ENCODE measurements at places on chromosomes 11 and 22. TPM values are rescaled to one million over a fixed set of nuclear protein-coding genes. Genes with fewer than 3 reads are reported as not detected.

DNA sequence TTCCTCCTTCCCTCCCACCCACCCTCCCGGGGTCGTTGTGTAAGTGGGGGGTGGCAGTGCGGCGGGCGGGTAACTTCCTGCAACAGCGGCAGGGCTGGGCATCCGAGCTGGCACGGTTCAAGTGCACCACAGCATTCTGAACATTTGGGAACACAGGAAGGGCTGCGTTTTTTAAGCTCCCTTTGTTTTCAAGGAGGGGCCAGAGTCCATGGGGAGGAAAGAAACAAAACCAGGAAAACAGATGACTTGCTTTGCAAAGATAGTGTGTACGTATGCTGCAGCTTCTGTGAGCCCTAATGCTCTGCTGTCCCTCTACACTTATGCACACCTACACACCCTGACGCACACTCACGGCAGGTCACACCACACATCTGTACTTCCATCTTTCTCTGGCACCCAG lies 152.5 kb downstream of the FBXO7 start:
- no peaks in the 10 kb centered on the region for H3K27me3 ChIP-seq
- no peak overlapping the region for H3K27ac ChIP-seq
- H3K4me1 ChIP-seq = no peaks in the 10 kb centered on the region
- no peaks in the 10 kb centered on the region for H3K36me3 ChIP-seq

- H3K4me1 ChIP-seq = no peaks in the 10 kb centered on the region
- H3K27me3 ChIP-seq = no peaks in the 10 kb centered on the region
- H3K4me3 ChIP-seq = no peak overlapping the region
- no peak for DNase-seq
Observed at GRCh38 chr11:100851147-100851546, 164.1 kb downstream of the ARHGAP42 start.

DNA sequence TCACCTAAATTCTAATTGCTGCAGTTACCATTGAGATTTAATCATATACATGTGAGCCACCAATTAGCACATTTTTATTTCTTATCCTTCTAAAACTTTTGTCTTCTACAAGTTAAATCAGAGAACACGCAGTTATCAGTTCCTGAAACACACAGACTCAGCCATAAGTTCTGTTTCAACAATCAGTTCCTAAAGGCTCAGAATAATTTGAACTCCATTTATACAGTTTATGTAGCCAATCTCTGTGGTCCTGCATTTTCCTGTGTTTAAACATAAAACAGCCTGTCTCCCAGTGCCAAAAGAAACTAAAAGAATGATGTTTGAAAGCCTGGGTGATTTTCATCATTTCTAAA lies 2.9 kb downstream of the PLAAT3 start:
- H3K4me1 ChIP-seq = no peaks in the 10 kb centered on the region
- no peaks in the 10 kb centered on the region for H3K27me3 ChIP-seq
- H3K27ac ChIP-seq = no peak overlapping the region
- H3K4me3 ChIP-seq = no peak overlapping the region

DNA sequence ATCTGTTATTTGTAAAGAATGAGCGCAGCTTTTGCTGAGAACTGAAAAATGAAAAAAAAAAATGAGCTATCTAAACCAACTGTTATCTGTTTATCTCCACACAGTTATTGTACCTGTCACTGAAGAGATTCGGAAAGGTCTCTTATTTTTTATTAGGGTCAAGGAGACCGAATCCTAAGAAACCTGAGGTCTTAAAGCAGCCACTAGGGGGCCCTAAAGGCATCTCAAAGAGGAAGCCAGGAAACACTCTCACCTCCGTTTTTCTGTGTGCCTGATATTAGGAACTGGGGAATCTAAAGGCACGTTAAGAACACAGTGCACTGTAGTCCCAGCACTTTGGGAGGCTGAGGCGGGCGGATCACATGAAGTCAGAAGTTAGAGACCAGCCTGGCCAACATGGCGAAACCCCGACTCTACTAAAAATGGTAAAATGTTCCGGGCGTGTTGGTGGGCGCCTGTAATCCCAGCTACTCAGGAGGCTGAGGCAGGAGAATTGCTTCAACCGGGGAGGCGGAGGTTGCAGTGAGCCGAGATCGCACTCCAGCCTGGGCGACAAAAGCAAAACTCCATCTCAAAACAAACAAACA lies 3.5 kb upstream of the LARGE1 start:
- no peaks in the 10 kb centered on the region for H3K36me3 ChIP-seq
- H3K4me3 ChIP-seq = no peak overlapping the region
- H3K4me1 ChIP-seq = peaks cover 12% of the 10 kb centered on the region
- H3K27ac ChIP-seq = no peak overlapping the region

GRCh38 chr11:66126808-66127555 lies 56.9 kb downstream of the PACS1 start:
- H3K27me3 ChIP-seq = no peaks in the 10 kb centered on the region
- no peak for DNase-seq
- no peaks in the 10 kb centered on the region for H3K36me3 ChIP-seq

- DNase-seq = no peak
- H3K36me3 ChIP-seq = no peaks in the 10 kb centered on the region
- H3K4me1 ChIP-seq = peaks cover 61% of the 10 kb centered on the region
- no peak overlapping the region for H3K4me3 ChIP-seq
Observed at GRCh38 chr11:64849598-64850356, 5.3 kb upstream of the CDC42BPG start.

Gene CNIH2
- not detected for total RNA-seq

- no peaks in the 10 kb centered on the region for H3K27me3 ChIP-seq
- peak overlapping the region; percentile 70 for H3K4me3 ChIP-seq
- H3K4me1 ChIP-seq = no peaks in the 10 kb centered on the region
- no peaks in the 10 kb centered on the region for H3K36me3 ChIP-seq
- no peak for DNase-seq
- peak overlapping the region; percentile 91 for H3K27ac ChIP-seq
Observed at GRCh38 chr11:112025707-112026106, 499 bp downstream of the DLAT start.

GRCh38 chr22:42167066-42167465 lies 36.5 kb upstream of the CYP2D6 start:
- DNase-seq = no peak
- no peak overlapping the region for H3K4me3 ChIP-seq
- H3K36me3 ChIP-seq = no peaks in the 10 kb centered on the region
- H3K4me1 ChIP-seq = peaks cover 15% of the 10 kb centered on the region

- no peaks in the 10 kb centered on the region for H3K4me1 ChIP-seq
- H3K4me3 ChIP-seq = no peak overlapping the region
- no peaks in the 10 kb centered on the region for H3K27me3 ChIP-seq
- H3K27ac ChIP-seq = no peak overlapping the region
- no peak for DNase-seq
Observed at GRCh38 chr11:33942954-33943353, 51.1 kb upstream of the LMO2 start.

DNA sequence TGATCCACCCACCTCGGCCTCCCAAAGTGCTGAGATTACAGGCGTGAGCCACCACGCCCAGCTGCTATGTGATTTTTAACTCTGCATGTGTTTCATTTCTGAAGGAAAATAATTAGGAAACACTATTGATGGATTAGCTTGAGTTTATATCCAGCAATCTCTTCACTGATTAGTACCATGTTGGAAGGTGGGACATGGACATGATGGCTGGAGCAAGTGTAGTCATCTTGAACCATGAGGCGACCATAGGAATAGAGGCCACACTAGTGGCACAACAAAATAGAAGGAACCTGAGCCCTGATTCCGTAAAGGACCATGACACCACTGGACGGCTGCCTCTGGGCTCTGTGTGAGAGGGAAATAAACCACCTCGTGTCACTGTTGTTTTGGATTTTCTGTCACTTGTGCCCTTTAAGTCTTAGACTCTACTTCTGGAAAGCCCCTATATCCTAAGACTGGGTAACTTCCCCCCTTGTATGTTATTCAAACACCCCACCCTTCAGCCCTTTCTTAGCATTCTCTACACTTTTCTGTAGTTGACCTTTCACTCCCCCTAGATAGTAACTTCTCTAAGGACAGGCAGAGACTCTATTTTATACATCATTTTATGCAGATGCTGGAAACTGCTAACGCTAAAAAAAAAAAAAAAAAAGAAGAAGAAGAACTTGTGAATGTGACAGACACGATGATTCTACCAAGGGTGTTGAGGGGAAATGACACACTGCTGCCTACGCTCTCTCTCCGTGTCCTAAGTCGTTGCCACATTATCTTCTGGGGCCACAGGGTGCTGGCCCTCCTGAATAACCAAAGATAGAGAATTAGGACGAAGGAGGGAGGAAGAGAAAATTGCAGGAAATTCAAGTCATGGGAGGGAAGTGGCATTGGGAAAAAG lies 2.7 kb upstream of the VPS37C start:
- no peak overlapping the region for H3K27ac ChIP-seq
- peak; percentile 50 for DNase-seq
- no peaks in the 10 kb centered on the region for H3K27me3 ChIP-seq
- H3K4me3 ChIP-seq = no peak overlapping the region
- H3K36me3 ChIP-seq = no peaks in the 10 kb centered on the region
- H3K4me1 ChIP-seq = no peaks in the 10 kb centered on the region

Gene FLRT1
- not detected for total RNA-seq

- no peak overlapping the region for H3K27ac ChIP-seq
- H3K36me3 ChIP-seq = no peaks in the 10 kb centered on the region
- H3K4me3 ChIP-seq = no peak overlapping the region
- H3K27me3 ChIP-seq = no peaks in the 10 kb centered on the region
Observed at GRCh38 chr22:23008896-23009295, 61.4 kb upstream of the GNAZ start.

DNA sequence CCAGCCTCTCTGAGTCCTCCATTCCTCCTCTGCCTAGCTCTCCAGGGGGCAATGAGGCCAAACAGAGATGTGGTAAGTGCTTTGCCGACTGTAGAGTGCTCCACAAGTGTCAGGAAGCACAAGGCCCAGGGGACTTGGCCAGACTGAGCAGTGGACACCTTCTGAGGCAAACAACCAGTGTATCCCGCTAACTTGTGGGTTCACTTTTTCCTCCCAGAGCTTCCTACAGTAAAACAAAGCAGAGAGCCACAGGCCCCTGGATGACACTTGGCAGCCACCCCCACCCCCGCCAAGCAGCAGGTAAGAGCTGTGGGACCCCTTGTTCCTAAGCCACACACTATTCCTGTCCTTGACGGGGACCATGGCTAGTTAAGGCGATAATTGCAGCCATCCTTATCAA lies 160.9 kb downstream of the CACNA1I start:
- H3K36me3 ChIP-seq = no peaks in the 10 kb centered on the region
- no peak overlapping the region for H3K27ac ChIP-seq
- no peak overlapping the region for H3K4me3 ChIP-seq
- H3K27me3 ChIP-seq = no peaks in the 10 kb centered on the region

Gene CHADL
- 5.3 TPM for total RNA-seq

Gene CEND1
- total RNA-seq = not detected

Gene NXF1
- total RNA-seq = 113 TPM

Gene CD82
- 140 TPM for total RNA-seq

Gene SPON1
- total RNA-seq = 48.7 TPM

GRCh38 chr11:9777525-9777924 lies 113.6 kb downstream of the SWAP70 start:
- no peak for DNase-seq
- no peak overlapping the region for H3K27ac ChIP-seq
- H3K36me3 ChIP-seq = peaks cover 29% of the 10 kb centered on the region
- no peak overlapping the region for H3K4me3 ChIP-seq
- H3K27me3 ChIP-seq = no peaks in the 10 kb centered on the region
- H3K4me1 ChIP-seq = no peaks in the 10 kb centered on the region

- no peak for DNase-seq
- no peaks in the 10 kb centered on the region for H3K4me1 ChIP-seq
- no peak overlapping the region for H3K4me3 ChIP-seq
- H3K27me3 ChIP-seq = no peaks in the 10 kb centered on the region
- no peak overlapping the region for H3K27ac ChIP-seq
- H3K36me3 ChIP-seq = no peaks in the 10 kb centered on the region
Observed at GRCh38 chr11:17573526-17573925, 26.5 kb downstream of the OTOG start.

Gene CHRM1
- not detected for total RNA-seq

Gene OR5D13
- not detected for total RNA-seq

Gene INSC
- 3.0 TPM for total RNA-seq

DNA sequence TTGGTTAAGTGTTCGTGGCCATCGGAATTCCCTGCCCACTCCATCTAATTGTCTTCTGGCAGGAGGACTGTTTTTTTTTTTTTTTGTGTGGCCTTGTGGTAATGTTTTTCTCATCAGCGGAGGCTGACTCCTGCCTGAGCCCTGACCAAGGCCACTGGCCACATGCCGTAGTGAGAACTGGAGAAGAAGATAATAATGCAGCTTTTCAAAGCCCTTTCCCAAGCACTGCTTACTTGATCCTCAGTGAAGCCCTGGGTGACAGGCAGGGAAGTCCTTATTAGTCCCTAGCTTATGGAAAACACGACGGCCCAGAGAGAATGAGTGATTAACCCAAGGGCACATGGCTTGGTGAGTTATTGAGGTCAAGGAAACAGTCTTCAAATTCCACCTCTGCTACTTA lies 71.2 kb downstream of the ADM start:
- H3K27me3 ChIP-seq = no peaks in the 10 kb centered on the region
- no peak overlapping the region for H3K4me3 ChIP-seq
- no peaks in the 10 kb centered on the region for H3K4me1 ChIP-seq

Gene PIWIL4
- total RNA-seq = 16.8 TPM

Gene NPAS4
- not detected for total RNA-seq

- DNase-seq = no peak
- no peak overlapping the region for H3K27ac ChIP-seq
- H3K36me3 ChIP-seq = no peaks in the 10 kb centered on the region
- H3K27me3 ChIP-seq = no peaks in the 10 kb centered on the region
Observed at GRCh38 chr11:12042215-12042676, 33.8 kb upstream of the DKK3 start.

GRCh38 chr11:65903068-65903481 lies 2.9 kb upstream of the FOSL1 start:
- H3K27ac ChIP-seq = no peak overlapping the region
- H3K36me3 ChIP-seq = no peaks in the 10 kb centered on the region
- DNase-seq = no peak
- H3K4me3 ChIP-seq = no peak overlapping the region
- peaks cover 13% of the 10 kb centered on the region for H3K4me1 ChIP-seq

DNA sequence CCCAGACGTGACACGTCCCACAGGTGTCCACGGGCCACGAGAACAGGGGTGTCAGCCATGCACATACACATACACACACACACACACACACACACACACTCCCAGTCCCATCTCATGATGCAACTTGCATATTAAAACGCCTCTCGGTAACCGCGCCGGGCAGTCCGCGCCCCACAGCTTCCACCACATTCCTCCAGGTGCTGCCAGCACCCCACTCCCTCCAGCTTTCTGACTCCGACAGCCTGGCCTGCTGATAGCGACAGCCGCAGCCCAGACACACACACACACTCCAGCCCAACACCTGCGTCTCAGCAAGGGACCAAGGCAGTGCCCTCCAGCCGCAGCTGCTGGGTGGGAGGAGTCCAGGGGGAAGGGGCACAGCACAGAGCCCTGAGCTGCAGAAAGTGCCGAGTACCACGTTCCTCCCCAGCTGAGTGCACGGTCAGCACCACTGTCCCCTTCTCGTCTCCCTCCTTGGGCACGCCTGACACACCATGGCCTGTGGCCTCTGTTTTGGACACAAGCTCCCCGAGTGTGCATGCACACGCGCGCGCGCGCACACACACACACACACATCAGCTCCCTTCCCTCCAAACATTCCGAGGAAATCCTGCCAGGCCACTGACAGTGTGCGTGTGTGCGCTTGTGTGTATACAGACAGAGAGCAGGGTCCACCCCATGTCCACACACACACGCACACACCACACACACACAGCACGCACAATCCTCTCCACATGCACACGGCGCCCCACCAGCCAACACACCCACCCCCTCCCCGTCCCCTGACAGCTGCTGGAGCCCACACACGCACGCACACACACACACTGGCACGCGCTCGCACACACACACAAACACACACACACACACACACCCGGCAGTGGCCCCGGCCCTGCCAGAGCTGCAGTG lies 1.2 kb downstream of the ELFN2 start:
- no peaks in the 10 kb centered on the region for H3K36me3 ChIP-seq
- H3K27me3 ChIP-seq = peaks cover 28% of the 10 kb centered on the region
- no peak for DNase-seq
- H3K4me3 ChIP-seq = no peak overlapping the region
